ENCODE measurements at places on chromosomes 13 and 19.

DNA sequence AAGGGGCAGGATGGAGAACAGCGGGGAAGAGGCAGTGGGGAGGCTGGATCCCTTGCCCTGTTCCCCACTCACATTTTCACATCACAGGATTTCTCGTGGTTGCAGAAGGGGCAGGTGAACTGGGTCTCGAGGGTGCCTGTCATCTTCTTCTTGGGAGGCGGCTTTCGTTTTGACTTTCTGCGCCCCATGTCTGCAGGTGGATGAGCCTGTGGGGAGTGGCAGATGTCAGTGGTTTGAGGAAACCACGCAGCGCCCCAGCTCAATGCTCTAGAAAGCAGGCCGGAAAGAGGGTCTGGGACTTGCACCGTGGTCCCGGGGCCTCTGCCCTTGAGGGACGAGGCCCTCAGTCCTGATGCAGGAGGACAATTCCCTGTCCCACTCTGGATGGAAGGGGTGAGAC is 4.9 kb downstream of the ELOF1 start:
- no peak for DNase-seq

GRCh38 chr19:43628646-43629326 is 9.4 kb upstream of the ZNF428 start:
- DNase-seq, result no peak

- peak; percentile 38 for DNase-seq
Measured at GRCh38 chr13:32947411-32948276, 68.6 kb upstream of the KL start.

DNA sequence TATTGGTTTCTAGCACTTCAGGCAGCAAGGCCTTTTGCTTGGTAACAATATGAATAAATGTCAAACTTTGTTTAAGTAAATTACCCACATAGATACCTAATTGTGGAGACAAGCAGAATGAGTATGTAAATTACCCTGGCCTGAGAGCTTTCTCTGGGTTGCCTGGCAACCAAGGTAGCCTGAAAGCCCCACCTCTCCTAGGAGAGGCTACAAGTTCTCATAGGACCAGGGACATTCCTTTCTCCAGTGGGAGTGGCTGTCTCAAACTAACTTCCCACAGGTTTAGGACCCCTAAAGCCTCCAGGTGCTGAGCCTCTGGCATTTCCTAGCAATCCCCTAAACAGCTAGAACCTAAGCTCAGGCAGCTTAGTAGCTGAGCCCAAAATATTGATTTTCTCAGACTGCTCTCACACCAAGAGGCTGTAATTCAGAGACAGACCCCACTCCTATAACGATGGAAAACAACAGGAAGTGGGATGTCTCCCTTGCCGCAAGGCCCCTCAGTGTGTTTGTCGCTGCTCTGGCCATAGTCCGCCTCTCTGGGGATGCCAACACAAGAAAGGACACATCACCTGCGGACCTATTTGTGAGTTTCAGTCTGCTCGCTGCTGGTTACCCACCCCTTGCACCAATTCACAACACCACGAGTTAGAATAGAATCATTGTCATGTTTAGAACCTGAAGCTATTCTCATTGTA is 207.3 kb downstream of the DLEU7 start:
- peak; percentile 94 for DNase-seq

DNA sequence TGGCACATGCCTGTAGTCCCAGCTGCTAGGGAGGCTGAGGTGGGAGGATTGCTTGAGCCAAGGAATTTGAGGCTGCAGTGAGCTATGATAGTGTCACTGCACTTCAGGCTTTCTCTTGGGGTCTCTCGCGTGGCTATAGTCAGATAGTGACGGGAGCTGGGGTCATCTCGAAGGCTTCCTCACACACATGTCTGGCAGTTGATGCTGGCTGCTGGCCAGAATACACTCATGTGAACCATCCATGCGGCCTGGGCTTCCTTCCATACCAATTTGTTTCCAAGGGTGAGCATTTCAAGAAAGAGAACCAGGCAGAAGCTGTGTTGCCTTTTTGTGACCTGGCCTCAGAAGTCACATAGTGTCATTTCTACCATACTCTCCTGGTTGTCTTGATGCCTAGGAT is 26.4 kb downstream of the LEUTX start:
- DNase-seq, result no peak

Measured in mesendoderm (in vitro differentiated cells).